ENCODE measurements at places on chromosomes 7 and 10.

DNA sequence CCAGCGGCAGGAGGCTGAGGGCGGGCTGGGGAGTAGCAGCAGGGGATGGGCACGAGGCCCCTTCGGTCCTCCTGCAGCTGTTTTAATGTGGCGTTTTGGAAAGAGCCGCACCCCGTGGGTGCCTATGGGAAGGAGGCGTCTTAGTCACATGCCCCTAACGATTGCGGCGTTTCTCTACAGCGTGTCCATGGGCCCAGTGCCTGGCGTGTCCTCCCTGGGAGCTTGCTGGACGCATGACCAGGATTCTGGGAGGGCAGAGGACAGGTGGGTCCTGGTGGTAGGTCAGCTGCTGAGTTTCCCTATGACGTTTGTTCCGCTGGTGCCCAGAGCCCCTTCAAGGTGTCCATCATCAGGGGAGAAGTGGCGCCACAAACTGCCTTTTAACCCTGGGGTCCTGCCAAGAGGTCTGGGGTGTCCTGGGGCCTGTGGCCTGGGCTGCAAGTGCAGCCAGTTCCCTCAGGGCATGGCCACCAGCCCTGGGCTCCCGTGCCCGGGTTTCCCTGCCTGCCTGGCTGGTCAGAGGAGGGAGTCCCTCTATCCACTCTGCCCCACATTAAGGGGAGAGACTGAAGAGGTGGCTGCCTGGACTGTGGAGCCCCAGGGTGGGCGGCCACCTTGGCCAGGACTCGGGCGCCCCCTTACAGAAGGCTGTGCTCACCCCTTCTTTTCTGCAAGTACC lies 48.7 kb downstream of the PWWP2B start:
- DNase-seq: peak; percentile 80

DNA sequence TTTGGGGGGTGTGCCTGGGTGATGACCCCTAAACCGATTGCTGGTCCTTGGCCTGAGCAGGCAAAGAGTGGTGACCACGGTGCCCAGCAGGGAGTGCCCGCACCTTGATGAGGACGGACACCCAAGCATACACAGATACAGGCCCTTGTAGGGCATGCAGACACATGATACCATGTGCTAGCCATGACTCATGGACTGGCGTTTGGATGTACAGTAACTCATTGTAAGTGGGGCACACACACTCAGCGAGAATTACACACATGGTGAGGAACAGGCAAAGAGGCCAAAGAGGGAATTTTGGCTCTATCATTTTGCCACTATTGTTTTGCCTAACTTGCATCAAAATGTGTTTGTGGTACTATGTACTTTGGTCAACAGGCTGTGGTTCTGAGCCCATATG lies 24.1 kb downstream of the KAZALD1 start:
- DNase-seq: no peak

GRCh38 chr7:155190688-155191087 lies 107.0 kb upstream of the INSIG1 start:
- DNase-seq: peak; percentile 23

DNA sequence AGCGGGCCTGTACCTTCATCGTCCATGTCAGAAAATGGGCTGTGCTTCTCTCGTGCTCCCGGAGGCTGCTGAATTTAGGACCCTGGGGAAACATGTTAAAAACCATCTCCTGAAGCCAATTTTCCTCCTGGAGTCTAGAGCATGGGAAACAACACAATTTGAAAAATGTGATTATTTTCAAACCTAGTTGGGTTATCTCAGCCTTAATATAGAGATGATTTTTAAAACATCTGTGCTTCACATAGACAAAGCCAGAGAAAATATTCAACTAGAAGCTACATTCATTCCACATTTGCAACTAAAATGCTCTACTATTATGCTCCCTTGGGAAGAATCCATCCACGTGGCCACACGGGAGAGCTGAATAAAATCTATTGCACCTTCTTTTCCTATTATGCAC lies 225.9 kb upstream of the TMEM72 start:
- no peak for DNase-seq

DNA sequence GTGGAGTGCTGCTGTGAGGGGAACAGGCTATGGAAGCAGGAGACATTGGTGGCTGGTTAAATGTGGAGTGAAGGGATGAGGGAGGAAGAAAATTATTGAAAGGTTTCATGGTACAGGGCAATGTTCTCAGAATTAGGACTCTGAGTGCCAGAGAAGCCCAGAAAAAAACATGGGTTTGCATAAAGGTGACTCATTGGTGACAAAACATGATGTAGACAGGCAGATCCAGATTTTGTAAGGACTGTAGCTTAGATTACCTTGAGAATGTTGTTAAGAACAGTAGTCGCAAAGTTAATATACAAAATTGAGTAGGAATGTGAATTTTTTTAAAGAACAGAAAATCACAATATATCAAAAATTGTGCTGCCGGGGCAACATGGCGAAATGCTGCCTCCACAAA lies 134.9 kb upstream of the ZNF438 start:
- DNase-seq: no peak

DNA sequence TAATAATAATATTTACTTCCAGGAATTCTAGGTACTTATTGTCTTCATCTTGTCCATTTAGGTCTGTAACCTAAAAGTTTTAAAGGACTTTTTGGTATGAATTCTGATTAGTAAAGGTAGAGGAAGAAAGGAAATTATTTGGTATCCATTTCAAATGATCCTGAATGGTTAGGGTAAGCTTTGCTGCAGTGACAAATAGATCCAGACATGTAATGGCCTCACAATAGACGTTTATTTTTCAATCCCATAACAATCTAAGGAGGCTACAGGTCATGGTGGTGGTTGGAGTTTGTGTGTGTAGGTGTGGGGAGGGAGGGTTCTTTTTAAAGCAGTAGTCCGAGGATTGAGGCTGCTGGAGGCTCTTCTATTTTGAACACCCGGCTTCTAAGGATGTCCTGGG lies 5.3 kb downstream of the FBH1 start:
- no peak for DNase-seq

DNA sequence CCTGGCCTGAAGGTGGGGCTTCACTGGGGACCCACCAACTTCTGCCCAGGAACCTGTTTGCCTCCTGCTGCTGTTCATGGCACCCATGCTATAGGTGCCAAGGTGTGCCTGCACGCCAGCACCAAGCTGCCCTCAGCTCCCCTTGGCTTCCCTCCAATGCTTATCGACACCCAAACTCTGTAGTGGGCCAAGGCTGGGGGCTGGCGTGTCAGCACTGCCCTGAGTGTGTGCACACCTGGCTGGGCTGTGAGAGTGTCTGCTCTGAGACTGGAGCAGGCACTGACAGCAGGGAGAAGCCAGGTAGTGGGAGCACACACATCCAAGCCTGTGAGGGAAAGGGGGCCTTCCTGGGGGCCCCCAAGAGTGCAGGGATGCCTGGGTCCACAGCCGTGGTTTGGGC lies 43.1 kb upstream of the TUBB8 start:
- DNase-seq: no peak

DNA sequence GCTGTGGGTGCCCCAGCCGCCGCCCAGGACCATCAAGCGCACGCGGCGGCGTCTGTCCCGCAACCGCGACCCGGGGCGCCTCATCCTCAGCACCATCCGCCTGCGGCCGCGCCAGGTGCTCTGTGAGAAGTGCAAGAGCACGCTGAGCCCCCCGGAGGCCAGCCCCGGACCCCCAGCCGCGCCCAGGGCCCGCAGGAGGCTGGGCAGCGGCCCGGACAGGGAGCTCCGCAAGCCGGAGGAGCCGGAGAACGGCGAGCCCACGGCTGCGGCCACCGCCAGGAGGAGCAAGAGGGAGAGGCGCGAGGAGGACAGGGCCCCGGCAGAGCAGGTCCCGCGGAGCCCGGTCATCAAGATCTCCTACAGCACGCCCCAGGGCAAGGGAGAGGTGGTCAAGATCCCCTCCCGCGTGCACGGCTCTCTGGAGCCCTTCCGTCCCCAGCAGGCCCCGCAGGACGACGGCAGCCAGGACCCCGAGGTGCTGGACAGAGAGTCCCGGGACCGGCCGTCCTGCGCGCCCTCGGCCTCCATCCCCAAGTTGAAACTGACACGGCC lies 8.0 kb downstream of the PWWP2B start:
- no peak for DNase-seq

DNA sequence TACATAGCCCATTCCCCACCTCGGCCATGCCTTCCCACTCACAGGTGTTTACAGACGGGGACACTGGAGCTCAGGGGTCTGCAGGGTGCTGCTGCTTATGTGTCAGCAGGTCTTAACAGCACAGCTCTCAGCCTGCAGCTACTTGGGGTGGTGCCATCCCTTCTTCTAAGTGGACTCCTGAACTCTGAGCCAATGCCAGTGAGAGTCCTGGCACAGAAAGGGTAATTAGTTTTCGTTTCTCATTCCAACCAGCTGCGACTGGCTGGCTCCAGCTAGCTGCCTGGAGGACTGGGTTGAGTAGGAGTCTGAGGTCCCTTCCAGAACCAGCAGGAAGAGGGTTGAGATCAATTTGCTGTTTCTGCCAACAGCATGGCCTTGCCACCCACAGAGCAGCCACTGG lies 88.3 kb upstream of the AGK start:
- DNase-seq: no peak

- no peak for DNase-seq
Observed at GRCh38 chr7:149774237-149775175, 1.1 kb upstream of the ZNF467 start.

- no peak for DNase-seq
Observed at GRCh38 chr10:122163174-122164022, 107.7 kb upstream of the BTBD16 start.

GRCh38 chr7:33075818-33076518 lies 13.4 kb upstream of the NT5C3A start:
- no peak for DNase-seq

GRCh38 chr7:22612776-22613175 lies 112.8 kb upstream of the STEAP1B start:
- no peak for DNase-seq

DNA sequence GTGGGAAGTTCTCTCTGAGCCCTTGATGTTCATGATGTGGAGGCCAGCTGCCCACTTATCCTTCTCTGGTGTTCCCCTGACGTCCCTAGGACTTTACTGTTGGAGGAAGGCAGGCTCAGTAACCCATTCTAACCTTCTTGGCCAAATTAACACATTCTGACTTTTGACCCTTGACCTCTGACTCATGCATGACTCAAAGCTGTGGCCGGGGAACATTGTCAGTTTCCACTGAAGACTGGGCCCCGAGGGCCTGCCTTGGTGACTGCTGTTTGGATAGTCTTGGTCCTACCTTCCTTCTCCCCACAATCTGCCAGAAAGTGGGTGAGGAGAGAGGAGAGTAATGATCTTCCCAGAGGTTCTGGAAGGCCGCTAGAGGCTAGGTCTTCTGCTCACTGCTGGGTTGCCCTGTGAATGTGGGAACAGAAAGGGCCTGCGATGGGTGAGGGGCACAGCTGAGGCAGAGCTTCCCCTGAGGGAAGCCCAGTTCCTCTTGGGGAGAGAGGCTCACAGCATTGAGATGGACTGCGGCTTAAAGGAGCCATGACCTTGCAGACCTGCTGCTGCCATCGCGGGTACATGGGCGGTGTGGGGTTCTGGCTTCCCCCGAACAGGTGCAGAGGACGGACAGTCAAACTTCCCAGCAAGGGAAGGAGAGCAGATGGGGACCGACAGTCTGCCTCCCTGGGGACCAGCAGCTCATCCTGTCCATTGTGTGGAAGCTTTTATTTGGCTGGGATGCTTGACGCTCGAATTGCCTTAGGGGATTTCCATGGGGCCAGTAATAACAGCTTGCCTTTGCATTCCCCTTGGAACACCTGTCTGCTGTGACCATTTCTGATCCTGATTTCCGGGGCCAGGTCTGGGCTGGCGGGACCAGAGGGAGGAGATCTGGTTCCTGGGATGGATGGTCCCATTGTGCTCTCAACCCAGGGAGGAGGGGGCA lies 43.8 kb downstream of the ADAMTS14 start:
- peak; percentile 33 for DNase-seq

- no peak for DNase-seq
Observed at GRCh38 chr7:2054927-2055326, 177.8 kb downstream of the MAD1L1 start.

GRCh38 chr7:100623951-100624824 lies 11.8 kb downstream of the MOSPD3 start:
- DNase-seq: no peak

DNA sequence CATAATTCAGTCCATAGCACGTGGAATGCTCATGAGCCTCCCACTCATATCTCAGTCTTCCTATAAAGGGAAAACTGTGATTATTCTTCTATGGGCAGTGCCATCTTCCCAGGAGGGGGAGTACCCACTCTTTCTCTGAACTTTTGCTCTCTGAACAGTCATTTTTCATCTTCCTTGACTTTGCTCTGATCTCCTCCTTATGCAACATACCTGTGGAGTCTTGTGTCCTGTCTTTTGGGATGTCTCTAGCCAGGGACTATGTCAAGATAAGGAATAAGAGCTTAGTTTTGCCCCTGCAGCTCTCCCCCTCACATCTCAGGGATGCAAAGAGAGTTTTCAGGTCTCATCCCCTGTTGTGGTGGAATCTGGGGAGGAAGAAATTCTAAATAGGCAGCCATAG lies 27.6 kb downstream of the LSMEM1 start:
- DNase-seq: no peak

DNA sequence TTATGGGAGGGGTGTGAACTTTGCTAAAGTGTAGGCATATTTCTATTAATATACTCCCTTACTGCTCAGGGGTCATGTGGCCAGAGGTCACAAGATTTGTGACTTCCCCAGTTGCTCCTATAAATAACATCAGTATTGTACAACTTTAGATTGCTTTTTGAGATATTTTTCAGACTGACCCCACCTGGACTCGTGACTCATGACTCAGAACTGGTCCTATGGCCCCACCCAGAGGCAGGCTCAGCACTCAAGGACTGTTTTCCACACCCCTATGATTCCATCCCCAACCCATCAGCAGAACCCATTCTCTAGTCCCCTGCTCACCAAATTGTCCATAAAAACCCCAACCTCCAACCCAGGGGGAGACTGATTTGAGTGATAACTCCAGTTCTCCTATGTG lies 2.7 kb upstream of the CUL2 start:
- peak; percentile 1 for DNase-seq

- DNase-seq: no peak
Observed at GRCh38 chr10:50552308-50552707, 71.4 kb downstream of the SGMS1 start.

DNA sequence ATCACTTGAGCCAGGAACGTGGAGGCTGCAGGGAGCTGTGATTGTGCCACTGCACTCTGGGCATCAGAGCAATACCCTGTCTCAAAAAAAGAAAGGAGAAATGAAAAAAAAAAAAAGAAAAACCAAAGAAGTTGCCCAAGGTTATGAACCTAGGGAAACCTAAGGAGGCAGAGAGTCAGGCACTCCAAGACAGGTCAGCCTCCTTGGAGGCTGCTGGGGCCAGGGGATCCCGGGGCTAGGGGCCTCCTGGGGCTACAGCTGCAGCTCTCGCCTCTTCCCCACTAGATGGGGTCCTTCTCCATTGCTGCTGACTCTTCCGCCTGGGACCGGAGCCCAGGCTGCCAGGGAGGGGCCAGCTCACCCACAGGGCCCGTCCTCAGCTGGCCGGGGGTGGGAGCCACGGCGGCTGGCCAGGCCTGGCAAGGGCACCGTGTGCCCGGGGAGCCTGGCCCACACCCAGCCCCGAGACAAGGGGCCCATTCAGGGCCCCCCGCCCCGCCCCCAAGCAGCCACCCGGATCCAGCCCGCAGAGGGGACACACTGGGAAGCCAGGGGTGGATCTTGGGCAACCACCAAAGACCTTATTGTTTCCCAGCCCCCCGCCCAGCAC lies 1.7 kb upstream of the SPACDR start:
- no peak for DNase-seq

Data from HL-60 (cell line).